ENCODE measurements at places on chromosomes 4 and X. TPM values are rescaled to one million over a fixed set of nuclear protein-coding genes. Genes with fewer than 3 reads are reported as not detected.

DNA sequence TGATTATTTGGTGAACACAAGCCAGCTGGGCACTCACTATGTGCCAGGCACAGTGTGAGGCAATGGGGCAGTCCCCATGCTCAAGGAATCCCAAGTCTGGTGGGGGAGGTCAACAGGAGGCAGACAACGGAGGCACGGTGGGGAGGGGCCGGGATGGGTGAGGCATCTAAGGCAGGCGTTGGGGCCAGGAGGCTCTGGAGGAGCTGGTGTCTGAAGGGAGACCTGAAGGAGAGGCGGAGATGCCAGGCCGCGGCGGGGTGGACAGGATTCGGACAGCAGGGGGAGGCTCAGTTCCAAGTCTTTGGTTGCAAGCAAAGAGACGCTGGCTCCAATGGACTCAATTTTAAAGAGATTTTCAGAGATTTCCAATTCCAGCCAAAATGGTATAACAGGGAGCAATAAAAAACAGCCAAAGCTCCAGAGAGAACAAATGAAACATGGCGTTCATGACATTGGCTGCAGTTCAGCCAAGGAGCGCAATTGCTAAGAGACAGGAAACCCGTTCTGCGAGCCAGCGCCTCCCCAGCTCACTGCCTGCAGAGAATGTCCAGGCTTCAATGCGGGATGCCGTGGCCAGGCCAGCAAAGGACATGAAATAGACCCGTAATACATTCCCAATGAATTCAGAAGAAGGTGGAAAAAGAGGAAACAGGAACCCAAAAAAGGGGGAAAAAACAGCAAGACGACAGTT, 105.2 kb upstream of the LRPAP1 start:
- no peak for DNase-seq

DNA sequence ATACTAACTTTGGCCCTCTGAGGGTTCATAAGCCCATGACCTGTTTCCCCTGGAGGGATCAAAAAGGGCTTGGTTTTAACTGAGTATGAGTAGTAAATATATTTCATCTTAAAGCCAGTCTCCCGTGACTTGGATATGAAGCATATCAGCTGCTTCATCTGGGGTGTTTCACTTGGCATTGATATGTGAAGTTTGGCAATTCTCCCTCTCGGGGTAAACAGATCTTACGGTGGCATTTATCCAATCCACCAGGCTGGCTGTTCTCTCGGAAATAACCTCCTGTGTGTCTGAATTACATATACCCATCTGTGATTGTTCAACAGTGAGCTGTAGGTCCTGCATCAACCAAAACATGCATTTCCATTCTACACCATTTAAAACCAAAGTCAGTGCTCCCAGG, 130.7 kb downstream of the ADAM29 start:
- DNase-seq: no peak

DNA sequence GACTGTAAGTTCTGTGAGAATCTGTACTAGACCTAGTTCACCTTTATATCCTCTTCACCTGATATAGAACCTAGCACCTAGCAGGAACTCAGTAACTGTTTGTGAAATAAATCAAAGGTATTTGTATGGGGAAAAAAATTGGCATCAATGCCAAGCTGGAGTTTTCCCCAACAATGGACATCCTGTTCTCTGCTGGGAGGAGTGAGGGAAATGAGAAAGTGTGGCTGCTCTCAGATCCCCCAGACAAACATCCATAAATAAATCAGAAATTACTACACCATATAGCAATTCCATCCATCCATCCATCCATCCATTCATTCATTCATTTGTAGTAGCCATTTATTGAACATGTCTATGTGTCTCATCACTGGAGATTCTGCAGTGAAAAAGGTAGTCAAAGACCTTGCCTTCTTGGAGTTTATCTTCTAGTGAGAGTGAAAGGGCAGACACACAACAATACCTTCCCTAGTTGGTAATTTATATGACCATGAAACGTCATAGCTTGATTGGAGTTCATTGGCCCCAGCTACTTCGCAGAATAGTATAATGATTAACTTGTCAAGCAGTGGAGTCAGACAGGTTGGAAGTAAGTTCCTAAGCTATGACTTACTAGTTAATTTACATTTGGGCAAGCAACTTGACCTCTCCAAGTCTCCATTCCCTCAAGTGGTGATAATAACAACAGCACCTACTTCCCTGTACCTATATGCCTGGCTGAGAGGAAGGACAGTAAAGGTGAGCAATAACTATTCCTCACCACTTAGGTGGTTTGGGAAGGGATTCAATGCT, 98.7 kb upstream of the KIT start:
- DNase-seq: no peak

GRCh38 chr4:159428975-159429692, 326.3 kb downstream of the RAPGEF2 start:
- no peak for DNase-seq

Gene CYSLTR1
- not detected for total RNA-seq

- DNase-seq: no peak
Measured at GRCh38 chrX:8760021-8760420, 28.1 kb upstream of the ANOS1 start.

DNA sequence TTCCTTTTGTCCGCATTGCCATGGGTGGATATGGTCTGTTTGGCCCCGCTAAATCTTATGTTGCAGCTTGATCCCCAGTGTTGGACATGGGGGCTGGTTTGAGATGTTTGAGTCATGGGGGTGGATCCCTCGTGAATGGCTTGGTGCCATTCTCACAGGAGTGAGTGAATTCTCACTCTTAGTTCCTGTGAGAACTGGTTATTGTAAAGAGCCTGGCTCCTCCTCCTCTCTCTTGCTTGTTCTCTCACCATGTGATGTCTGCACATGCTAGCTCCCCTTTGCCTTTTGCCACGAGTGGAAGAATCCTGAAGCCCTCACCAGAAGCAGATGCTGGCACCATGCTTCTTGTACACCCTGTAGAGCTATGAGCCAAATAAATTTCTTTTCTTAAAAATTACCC, 22.6 kb upstream of the STBD1 start:
- no peak for DNase-seq

Gene KDR
- total RNA-seq: 2.4 TPM

Gene CXCL3
- total RNA-seq: 2.0 TPM

DNA sequence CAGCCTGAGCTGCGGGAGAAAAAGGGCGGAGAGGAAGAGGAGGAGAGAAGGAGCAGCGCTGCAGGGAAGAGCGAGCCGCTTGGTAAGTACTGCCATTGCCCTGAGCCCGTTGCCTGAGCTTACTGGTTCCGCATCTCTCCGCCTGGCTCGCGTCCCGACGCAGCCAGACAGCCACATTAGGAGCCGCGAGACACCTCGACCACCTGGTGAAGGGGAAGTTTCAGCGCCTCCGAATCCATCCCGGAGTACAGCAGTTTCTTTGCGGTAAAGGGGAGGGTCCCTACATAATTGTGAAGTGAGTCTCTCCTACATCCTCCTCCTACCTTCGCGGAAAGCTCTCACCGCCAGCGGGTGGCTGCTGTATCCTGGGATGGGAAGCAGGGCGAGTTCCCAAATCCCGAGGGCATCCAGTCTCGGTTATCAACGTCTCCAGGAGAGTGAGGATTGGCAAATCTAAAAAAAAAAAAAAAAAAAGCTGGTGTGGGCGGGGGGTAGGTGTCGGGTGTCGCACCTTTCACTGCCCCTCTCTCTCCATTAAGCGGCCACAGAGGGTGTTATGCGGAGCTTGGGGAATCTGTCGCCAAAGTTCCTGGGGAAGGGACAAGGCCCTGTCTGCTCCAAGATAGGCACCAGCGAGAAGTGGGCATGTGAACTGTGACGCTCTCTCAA, 7.9 kb downstream of the TBX22 start:
- DNase-seq: peak; percentile 57

- DNase-seq: peak; percentile 76
Measured at GRCh38 chr4:56434599-56435139, 746 bp downstream of the PPAT start.

Gene GLUD2
- 8.9 TPM for total RNA-seq

Gene PRDM8
- total RNA-seq: 0.03 TPM

Gene HPGDS
- total RNA-seq: not detected

Gene SPOCK3
- 0.21 TPM for total RNA-seq

GRCh38 chr4:2364654-2365053, 53.8 kb downstream of the ZFYVE28 start:
- DNase-seq: no peak

- no peak for DNase-seq
Measured at GRCh38 chrX:22689290-22689689, 310.5 kb upstream of the DDX53 start.

DNA sequence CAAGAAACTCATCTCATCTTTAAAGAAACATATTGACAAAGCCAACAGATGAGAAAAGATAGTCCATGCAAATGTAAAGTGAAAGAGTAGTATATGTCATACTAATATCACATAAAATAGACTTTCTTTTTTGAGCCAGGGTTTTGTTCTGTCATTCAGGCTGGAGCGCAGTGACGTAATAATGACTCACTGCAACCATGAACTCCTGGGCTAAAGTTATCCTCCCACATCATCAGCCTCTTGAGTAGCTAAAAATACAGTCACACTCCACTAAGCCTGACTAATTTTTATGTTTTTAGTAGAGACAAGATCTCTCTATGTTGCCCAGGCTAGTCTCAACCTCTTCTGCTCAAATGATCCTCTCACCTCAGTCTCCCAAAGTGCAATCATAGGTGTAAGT, 51.8 kb upstream of the TRAM1L1 start:
- DNase-seq: no peak

DNA sequence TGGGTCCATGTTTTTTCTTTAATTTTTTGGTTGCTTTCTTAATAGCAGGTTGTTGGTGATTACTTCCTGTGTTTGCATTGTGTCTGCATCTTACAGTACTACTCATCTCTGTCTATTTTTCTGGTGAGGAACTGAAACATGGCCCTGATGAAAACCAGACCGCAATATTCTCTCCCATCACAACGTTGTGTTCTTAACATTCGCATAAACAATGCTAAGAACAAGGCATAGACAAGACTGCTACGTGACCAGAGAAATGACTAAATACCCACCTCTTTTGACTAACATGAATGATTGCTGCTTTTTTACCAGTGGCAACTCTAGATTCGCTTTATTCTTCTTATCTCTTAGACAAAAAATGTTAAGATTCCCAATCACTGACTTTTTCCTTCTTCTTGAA, 179.1 kb downstream of the GC start:
- no peak for DNase-seq

Gene VCX3A
- 1.0 TPM for total RNA-seq

- no peak for DNase-seq
Measured at GRCh38 chr4:178082906-178083305, 640.7 kb upstream of the AGA start.

DNA sequence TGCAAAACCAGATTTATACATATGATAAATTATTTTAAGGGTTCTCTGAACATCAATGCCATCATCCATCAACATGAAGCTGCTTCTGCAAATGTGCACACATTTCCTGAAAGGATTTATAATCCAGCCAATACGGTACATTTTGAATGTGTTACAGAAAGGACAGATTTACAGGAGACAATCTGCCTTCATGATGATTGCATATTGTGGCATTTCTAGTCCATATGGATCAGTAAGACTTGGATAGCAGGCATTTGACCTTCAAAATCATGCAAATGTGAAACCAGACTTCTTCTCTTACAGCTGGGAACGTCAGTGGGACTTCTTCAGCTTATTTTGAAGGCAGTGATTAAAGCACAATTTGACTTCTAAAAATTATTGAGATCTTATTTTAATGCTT, 217.3 kb upstream of the GK2 start:
- no peak for DNase-seq

DNA sequence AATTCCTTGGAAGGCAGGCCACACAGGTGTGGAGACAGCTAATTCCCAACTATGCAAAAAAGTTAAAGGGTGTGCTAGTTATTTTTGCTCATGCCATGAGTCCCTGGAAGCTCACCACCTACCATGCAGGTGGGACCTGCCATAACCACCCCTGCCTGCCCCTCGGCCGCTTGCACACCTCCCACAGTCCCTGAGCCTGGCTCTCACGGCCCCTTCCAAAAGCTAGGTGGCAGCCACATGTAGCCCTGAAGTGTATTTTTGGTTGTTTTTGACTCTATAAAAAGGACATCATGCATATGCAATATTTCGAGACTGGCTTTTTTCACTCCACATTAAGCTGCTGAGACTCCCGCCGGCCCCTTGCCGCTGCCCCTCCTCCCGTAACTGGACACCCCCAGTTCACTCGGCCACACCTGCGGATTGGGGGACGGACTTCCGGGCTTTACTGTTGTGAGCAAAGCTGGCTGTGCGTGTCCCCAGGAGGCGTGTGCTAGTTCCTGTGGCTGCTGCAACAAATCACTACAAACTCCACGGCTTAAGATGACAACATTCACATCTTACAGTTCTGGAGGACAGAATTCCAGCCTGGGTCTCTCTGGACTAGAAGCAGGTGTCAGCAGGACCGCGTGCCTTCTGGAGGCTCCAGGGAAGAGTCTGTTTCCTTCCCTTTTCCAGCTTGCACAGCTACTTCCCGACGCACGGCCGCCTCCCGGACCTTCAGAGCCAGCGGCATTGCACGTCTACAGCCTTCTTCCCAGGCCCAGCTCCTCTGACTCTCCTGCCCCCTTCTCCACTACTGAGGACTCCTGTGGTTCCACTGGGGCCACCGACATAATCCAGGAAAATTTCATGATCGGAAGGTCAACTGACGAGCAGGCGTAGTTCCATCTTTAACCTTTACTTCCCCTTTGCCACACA, 24.8 kb downstream of the ZFYVE28 start:
- DNase-seq: peak; percentile 79

Gene CFAP99
- total RNA-seq: not detected

GRCh38 chr4:177607111-177607573, 164.9 kb upstream of the AGA start:
- no peak for DNase-seq

Gene CXCR3
- not detected for total RNA-seq

GRCh38 chrX:111265486-111265885, 4.8 kb downstream of the CAPN6 start:
- no peak for DNase-seq

Gene SCRG1
- total RNA-seq: 0.37 TPM

Gene ITGB1BP2
- 0.99 TPM for total RNA-seq

Gene TMEM144
- total RNA-seq: 2.0 TPM

GRCh38 chr4:153005899-153006381, 69.8 kb downstream of the FHDC1 start:
- DNase-seq: no peak

DNA sequence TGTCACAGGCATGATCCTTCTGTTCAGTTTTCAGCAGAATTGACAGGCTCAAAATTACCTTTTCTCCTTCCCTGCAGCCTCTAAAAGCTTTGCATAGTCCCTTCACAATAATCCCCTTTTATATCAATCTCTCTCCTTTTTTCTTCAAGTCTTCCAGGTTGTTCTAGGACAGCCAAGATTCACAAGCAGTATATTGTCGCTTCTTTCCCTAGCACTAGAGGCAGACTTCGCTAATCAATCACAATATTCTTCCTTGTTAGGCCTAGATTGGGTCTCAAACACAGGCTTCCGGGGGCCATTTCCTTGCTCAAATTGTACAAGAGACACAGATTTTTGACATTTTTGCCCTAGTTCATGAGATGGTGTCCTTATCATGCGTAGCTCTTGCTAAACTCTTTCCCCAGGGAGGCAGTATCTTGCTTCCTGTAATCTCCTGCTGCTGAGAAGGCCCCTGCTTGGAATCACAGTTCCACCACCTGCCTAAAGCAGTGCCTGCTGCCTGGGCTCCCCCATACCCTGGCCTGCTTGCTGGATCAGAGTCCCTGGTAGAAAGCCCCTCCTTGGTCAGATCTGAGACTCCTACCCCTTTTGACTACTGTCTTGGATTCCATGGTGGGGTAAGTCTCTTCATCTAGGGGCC, 57.3 kb downstream of the DMP1 start:
- DNase-seq: no peak

All from neural progenitor cell (in vitro differentiated cells).